ENCODE measurements at places on chromosomes 3 and 15.

GRCh38 chr15:88606070-88606794, 14.9 kb upstream of the AEN start:
- DNase-seq = no peak

DNA sequence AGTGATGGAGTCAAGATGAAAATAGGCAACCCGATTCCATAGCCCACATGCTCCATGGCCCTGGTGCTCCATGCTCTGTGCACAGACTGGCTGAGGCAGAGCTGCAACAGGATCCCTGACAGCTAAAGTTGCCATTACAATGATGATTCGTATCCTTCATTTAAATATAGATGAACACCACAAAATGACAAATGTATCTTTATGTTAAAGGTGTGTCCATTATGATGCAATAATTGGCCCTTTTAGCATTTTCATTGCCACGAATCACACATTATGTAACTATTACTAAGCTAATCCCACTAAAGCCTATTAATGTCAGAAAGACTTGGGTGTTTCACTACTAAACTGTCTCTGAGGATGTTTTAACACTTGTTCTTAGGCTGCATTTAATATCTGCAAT, 270.2 kb upstream of the THBS1 start:
- no peak for DNase-seq

- DNase-seq = no peak
Measured at GRCh38 chr3:197487911-197488391, 67.8 kb downstream of the BDH1 start.

- no peak for DNase-seq
Measured at GRCh38 chr3:60698117-60698516, 553.1 kb downstream of the FHIT start.

DNA sequence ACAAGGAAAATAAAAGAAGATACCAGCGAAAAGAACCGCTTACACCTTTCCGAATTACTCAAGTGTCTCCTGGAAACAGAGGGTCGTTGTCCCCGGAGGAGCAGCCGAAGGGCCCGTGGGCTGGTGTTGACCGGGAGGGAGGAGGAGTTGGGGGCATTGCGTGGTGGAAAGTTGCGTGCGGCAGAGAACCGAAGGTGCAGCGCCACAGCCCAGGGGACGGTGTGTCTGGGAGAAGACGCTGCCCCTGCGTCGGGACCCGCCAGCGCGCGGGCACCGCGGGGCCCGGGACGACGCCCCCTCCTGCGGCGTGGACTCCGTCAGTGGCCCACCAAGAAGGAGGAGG, 325 bp downstream of the ALCAM start:
- no peak for DNase-seq

- no peak for DNase-seq
Measured at GRCh38 chr3:64379221-64379620, 154.0 kb upstream of the PRICKLE2 start.

DNA sequence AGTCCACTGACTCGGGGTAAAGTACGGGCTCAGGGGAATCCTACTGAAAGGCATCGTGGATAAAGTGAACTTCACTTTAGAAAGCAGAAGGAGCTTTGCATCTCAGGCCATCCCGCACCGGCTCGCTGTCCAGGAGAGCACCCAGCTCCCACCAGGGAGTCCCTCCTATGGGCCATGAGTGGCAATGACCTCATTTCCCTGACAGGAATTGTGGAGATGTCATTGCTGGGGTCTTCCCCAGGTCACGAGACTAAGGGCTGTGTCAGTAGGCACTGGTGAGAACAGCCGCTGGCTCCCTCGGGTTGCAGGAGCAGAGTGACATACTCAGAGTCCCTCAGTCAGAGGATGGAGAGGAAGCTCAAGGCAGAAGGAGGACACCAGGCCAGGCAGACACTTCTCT, 97.3 kb downstream of the XXYLT1 start:
- DNase-seq = no peak

DNA sequence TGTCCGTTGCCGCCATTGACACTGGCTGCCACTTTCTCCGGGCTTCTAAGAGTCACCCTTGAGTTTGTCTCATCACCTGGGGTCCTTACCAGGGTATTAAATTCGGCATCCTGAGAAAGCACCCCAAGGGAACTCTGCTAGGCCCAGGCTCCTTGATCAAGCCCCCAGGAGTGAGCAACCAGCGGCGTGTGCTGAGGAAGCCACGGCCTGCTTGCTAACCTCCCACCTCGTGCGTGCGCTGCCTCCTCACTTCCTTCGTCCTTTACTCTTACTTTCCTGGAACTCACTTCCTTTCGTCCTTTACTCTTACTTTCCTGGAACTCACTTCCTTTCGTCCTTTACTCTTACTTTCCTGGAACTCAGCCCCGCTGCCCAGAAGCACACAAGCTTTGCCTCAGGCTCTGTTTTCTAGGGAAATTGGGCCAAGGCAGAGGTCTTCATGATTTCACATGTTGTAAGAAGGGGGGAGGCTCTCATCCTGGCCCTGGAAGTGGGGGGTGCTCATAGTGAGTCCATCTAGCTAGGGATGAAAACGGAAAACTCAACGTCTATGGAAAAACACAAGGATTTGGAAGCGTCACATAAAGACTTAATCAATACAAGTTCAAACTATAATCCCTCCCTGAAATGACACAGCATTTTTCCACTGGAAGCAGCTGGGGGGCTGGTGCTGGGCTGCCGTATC, 36.7 kb upstream of the BDH1 start:
- DNase-seq = no peak
